ENCODE measurements at places on chromosomes 6 and 20.

DNA sequence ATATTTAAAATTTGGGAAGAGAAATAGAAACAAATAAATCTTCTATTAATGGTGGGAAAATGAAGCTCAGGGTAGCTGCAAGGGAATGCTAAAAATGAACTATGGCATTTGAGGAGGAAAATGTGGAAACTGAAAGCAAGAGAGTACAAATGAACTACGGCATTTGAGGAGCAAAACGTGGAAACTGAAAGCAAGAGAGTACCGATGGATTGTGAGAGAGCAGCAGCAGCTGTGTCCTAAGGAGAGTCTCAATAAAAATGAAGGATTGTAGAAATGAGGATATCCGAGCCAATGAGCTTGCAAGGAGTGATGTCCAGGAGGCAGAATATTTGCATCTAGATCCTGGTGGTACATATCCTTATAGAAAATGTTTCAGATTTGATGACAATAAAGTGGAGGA is 547.1 kb upstream of the ZNF337 start:
- no peak for DNase-seq

GRCh38 chr6:119426619-119427018 is 77.1 kb upstream of the MAN1A1 start:
- DNase-seq = no peak

DNA sequence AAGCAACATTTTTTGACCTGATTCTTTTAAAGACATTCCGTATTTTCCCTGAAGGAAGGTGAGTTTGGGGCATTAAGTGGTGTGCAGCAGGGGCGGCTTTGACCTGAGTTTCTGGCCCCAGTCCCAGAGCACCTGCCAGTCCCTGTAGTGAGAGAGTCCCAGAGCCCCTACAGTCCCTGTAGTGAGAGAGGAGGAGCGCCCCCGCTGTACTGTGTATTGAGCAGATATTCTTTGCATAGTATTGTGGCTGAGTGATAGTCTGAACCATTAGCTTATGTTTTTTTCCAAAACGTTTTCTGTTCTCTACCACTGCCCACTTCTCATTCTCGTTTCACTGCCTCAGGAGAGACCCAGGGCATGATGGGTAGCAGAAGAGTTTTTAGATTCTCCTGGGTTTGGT is 17.2 kb upstream of the SH3BGRL2 start:
- DNase-seq = no peak

- DNase-seq = no peak
These were observed 50.2 kb downstream of the INSM1 start for GRCh38 chr20:20417876-20418676.

GRCh38 chr6:26199773-26200764 is 112.8 kb downstream of the HFE start:
- peak; percentile 87 for DNase-seq
